ENCODE measurements at places on chromosomes 3 and 15.

DNA sequence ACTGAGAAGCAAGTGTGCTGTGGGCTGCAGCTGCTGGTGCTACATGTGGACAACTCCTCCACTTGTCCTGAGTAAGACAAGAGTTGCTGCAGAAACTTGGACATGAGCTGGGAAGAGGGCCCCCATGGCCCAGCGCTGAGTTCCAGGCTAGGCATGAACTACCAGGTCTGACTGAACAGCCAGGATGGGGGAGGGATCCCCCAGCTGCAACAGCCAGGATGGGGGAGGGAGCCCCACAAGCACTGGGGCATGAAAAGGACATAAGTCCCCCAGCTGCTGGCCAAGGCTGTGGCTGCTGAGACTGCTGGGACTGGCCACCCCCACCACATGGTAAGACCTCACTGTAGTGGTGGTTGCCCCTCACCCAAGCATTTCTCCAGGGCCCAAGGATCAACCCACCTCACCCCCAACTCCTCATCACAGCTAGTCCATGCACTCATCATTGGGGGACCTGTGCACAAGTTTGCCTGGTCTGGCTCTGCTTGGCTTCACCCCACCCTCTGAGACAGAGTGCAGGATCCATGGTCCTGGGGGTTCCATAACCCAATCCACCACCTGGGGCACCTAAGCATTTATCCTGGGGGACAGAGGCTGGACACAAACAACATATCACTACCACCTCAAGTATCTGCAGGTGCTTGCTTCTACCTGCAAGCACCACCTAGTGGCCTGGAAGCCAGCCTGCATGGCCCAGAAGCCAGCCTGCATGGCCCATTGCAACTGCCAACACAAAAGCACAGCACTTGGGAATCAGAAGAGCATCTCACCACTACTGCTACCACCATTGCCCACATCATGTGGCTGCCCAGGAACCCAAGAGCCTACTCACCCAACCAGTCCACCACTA lies 84.5 kb upstream of the STT3B start:
- no peak for DNase-seq

GRCh38 chr3:37214076-37214475 lies 39.7 kb upstream of the LRRFIP2 start:
- DNase-seq: no peak

GRCh38 chr3:67044295-67044694 lies 46.2 kb downstream of the KBTBD8 start:
- no peak for DNase-seq

GRCh38 chr3:51982352-51982837 lies 940 bp upstream of the ACY1 start:
- DNase-seq: no peak

DNA sequence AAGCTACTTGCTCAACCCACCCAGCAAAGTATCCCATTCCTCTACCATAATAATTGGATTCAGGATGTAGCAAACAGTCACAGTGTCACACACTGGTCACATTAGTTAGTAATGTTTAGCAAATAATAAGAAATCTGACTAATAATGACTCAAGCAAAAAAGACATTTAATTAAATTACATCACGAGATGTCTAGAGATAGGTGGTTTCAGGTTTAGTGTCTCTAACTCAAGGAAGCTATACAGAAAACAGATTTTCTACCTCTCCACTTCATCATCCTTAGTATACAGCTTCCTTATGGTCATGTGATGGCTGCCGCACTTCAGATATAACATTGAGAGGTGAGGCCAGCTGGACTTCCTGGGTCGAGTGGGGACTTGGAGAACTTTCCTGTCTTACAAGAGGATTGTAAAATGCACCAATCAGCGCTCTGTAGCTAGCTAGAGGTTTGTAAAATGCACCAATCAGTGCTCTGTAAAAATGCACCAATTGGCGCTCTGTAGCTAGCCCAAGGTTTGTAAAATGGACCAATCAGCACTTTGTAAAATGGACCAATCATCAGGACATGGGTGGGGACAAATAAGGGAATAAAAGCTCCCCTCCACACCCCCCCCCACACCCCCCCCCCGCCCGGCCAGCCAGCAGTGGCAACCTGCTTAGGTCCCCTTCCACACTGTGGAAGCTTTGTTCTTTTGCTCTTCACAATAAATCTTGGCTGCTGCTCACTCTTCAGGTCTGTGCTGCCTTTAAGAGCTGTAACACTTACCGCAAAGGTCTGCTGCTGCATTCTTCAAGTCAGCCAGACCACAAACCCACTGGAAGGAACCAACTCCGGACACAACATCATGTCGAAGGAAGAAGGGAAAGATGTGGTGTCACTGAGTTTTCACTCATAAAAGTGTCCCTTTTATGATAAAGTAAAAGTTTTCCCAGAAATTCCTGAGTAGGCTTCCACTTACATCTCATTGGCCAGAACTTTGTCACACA lies 24.9 kb upstream of the ARPIN start:
- no peak for DNase-seq

- DNase-seq: no peak
Observed at GRCh38 chr15:80003171-80003570, 32.2 kb upstream of the BCL2A1 start.

DNA sequence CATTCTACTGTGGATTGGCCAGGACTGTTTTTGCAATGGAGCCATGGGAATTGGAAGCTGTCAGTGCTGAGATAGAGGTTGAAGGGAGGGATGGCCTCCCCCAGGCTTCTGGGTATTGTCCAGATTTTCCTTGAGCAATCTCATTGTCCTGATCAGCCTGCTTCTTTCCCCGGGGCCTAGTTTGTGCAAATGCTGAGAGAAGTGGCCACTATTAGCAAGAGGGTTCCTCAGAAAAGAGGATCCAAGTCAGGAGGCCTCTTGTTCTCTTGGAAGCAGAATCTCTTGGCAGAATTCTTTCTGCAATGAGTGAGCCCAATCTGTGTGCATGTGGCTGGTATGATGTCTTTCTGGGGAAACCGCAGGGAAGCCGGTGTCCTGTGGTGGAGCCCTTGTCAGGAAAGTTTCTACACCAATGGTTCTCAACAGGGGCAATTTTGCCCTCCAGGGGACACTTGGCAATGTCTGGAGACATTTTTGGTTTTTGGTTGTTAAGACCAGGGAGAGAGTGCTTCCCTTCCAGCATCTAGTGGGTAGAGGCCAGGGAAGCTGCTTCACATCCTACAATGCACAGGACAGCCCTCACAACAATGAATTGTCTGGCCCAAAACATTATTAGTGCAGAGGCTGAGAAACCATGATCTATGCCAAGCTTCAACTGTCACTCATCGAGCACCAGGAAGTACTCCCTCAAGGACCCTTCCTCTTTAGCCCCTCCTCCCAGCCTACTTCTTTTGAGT lies 2.0 kb downstream of the LIPC start:
- no peak for DNase-seq

DNA sequence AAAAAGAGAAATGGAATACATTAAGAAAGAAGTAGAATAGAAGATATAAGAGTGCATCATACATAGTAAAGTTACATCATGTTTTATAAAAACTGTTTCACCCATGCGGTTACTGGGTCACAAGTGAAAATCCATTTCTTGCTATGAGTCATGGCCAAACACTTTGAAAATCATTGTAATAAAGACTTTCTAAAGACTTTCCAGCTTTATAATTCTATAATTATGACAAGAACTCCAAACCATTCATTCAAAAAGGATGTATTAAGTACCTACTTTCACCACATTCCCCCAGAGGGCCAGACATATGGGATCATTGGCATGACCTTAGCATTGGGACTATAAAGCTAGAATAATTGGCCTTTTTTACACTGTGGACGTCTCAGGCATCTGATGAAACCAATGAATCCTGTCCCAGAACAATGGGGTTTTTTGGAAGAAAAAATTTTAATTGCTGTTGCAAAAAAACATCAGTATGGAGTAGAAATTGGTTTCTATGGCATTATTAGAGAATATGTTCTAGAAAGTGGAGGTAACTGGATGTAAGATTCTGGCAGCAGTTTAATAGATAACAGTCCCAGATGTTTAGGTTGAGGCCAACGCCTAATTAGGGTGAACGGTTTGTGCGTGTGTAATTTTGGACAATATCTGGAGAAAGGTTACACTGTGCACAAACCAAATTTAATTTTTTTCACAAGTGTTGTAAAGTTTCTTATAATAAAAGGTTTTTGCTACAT lies 3.3 kb upstream of the SKIC8 start:
- DNase-seq: no peak

DNA sequence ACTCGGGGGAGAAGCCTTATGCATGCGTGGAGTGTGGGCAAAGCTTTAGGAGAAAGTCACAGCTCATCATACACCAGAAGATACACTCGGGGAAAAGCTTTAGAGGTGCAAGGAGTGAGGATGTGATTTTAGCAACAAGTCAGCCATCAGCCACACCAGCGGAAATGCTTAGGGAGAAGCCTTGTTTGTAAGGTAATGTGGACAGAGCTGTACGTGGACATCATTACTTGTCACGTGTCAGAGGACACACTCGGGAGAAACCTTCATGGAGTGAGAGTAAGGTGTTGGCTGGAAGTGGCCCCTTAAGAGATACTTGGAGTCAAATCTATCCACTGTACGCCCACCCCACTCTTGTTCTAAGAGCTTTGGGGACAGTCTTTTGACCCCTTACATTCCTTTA lies 28.7 kb downstream of the ZNF589 start:
- no peak for DNase-seq

DNA sequence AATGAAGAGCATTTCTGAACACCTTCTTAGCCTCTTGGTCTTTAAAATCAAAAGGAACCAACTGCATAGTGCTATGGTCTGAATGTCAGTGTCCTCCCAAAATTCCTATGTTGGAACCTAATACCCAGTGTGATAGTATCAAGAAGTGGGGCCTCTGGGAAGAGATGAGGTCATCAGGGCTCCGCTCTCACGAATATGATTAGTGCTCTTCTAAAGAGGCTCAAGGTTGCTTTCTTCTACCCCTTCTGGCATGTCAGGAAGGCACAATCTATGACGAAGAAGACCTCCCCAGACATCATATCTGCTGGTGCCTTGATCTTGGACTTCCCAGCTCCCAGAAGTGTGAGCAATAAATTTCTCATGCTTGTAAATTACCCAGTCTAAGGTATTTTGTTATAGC lies 209.5 kb downstream of the MAGI1 start:
- no peak for DNase-seq

GRCh38 chr3:135500034-135500433 lies 465.5 kb upstream of the PPP2R3A start:
- DNase-seq: no peak

GRCh38 chr15:100601163-100601562 lies 821 bp downstream of the LINS1 start:
- DNase-seq: no peak

- DNase-seq: no peak
Observed at GRCh38 chr3:173098959-173099358, 42.1 kb downstream of the SPATA16 start.

DNA sequence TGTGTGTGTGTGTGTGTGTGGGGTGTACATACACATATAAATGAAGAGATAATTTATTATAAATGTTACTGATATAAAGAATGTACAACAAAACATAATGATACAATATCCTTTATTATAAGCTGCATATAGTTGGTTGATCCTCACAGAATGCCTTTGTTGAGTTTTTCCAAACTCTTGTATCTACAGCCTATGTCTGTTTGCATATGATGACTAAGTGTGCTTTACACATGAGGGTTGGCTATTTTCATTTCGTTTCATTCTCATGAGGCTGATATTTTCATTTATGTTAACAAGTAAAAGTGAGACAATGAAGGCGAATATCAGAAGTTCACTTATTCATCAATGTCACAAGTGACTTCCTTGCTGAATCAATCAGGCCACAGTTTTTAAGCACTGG lies 45.1 kb downstream of the TM2D3 start:
- DNase-seq: no peak

- DNase-seq: no peak
Observed at GRCh38 chr15:44194323-44195150, 534 bp downstream of the FRMD5 start.

DNA sequence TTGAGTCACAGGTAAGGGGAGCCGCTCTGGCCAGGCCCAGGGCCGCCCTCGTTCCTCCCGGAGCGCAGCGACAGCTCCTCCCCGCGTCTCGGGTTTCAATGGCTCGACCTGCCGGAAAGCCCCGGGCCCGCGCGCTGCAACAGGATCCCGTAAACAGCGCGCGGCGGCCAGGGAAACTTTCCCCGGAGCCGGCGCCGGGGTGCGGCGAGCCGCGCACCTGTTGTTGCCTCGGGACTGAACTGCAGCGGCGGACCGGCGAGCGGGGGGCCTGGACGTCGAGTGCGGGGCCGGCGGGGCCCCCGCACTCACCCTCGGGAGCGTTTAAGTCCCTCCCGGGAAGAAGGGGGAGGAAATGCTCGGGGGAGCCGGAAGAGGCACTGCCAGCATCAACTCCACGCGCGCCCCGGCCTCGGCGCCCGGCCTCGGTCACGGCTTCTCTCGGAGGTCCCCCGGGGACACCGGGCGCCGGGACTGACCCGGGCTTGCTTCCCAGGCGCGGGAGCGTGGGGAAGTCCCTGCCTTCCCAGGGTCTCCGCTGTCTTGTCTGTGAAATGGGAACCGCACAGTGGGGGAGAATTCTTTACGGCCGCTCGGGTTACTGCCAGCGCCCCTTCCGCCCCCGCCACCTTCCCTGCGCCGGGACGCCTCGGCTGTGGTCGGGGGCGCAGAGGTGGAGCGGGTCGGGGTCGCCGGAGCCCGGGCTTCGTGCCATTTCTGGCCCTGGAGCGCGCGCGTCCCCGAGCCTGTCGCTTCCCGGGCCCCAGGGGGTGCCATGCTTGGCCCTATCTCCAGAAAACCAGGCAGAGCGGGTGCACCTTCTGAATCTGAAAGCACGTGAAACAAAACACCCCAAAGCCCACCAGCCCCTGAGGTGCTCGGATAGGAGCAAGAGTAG lies 7.5 kb upstream of the PGPEP1L start:
- no peak for DNase-seq

DNA sequence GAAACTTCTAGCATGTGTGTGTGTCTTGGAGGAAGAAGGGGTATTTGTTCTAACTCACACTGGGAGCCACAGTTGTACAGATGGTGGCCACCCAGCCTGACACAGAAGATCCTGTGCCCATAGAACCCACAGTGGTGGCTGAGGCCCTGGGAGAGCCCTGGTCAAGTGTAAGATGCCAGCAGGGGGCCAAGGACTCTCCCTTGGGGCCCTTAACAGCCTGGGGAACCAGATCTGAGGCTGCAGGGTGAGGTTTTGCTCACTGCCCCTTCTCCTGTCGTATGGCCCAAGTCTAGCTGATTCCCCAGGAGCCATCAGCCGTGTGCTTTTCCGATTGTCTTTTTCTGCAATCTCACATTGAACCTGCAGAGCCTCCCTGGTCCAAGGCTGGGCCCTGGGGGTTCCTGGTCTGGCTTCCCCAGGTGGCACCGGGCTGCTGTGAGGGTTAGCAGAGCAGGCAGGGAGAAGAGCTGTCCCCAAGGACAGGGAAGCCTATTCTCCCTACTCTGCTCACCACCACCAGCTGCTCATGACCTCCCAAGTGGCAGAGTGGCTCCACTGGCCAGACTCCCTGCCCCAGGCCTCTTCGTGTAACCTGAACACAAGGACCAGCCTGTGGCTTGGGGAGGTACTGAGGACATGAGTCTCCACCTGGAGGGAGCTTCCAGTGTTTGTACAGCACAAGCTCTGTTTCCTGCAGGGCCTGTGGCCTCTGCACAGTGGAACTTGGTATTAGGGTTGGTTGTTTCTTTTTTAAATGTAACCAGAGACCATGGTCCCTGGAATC lies 51.9 kb downstream of the CA12 start:
- no peak for DNase-seq

All from activated CD4-positive, CD25-positive, alpha-beta regulatory T cell treated with anti-CD3 and anti-CD28 coated beads, Interleukin-2, amount 50 U/mL, for 16 hours (primary cell).